ENCODE measurements at places on chromosomes 4 and X. TPM values are rescaled to one million over a fixed set of nuclear protein-coding genes. Genes with fewer than 3 reads are reported as not detected.

Gene TRIM2
- 72.0 TPM for total RNA-seq

Gene H2AZ1
- total RNA-seq: 120 TPM

Gene LAMTOR3
- 19.5 TPM for total RNA-seq

Gene MYL5
- total RNA-seq: 19.2 TPM

Gene SMIM43
- total RNA-seq: 5.4 TPM

Gene ARHGAP6
- 8.7 TPM for total RNA-seq

Gene SH3BP2
- total RNA-seq: 9.7 TPM

Gene CABS1
- total RNA-seq: not detected

Gene GPC4
- total RNA-seq: 0.83 TPM

Gene P2RY8
- total RNA-seq: not detected

Gene TMEM156
- 0.18 TPM for total RNA-seq

Gene MND1
- 3.1 TPM for total RNA-seq

Gene PCYT1B
- total RNA-seq: 0.46 TPM

Gene COX7B2
- not detected for total RNA-seq

Gene F8A2
- not detected for total RNA-seq
